NCI-H1930 (cell line): ENCODE measurements at places on chromosomes 4 and X.

DNA sequence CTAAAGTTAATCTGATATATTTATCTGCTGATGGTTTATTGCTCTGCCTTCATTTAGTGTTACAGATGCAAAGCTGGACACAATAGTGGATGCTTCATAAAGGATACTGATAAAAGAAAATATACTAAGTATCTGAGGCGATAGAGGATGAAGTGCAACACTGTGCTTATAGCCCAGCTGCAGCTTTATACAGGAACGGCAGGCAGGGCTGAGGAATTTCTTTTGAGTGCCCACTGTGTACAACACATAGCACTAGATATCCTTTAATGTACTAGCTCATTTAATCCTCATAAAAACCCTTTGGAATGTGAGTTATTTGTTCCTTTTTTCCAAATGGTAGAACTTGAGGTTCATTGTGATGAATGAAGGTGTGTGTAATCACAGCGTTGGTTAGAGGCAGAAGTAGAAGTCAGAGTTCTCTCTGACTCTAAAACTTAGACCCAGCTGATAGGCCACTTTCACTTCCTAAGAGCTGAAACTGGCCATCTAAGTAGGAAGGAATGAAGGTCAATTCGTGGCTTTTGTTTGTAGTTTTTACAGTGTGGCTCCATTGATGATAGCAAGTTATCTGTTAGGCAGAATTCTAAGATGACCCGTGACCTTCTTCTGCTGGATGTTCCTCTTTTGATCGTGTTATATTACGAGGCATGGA is 138.0 kb downstream of the VEGFC start:
- no peak for DNase-seq

DNA sequence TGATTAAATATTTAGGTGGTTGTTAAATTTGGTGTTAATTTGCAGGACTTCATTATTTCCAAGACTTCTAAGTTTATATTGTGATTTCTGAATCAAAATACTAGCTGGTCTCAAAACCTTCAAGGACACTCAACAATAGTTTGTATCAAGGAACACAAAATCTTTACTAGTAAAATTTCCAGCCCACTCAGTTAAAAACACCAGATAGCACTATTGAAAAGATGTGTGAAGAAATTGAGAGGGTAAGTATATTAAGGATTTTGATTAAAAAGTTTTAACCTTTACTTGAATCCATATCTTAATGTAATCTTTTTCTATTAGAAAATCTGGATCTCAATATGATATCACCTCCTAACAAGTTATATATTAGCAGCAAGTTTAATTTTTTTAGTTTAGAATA is 89.3 kb upstream of the UGT8 start:
- DNase-seq: no peak

DNA sequence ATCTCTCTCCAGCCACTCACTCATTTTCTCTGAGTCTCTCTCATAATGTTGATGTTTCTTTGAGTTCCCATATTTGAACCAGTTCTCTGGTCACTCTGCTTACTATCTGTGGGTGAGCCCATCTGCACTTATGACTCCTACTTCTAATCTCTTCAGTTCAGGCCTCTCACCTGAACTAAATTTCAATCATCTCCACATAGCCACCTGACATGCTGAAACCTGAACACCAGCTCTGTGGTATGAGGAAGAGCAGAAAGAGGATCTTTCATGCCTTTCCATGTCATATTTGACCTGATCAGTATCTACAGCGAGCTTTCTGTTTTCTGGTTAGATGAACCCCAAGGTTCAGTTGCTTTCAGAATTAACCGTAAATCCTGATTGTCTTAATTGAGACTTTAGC is 122.2 kb upstream of the ESX1 start:
- no peak for DNase-seq

DNA sequence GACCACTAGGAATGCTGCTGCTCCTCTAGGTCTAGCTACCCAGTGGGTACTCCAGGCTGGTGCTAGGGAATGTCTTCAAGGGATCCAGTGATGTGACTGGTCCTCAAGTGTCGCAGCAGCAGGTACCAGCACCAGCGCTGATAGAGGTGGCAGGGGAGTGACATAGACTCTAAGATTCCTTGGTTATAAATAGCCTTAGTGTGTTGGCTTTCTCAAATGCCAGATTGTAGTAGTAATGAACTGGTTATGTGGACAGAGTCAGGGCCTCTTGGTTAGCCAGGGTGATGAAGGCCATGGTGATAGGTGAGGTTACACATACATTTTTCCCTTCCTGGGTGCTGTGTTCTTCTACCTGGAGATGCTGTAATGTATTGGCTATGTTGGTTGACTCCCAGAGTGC is 38.3 kb downstream of the DCLK2 start:
- no peak for DNase-seq

DNA sequence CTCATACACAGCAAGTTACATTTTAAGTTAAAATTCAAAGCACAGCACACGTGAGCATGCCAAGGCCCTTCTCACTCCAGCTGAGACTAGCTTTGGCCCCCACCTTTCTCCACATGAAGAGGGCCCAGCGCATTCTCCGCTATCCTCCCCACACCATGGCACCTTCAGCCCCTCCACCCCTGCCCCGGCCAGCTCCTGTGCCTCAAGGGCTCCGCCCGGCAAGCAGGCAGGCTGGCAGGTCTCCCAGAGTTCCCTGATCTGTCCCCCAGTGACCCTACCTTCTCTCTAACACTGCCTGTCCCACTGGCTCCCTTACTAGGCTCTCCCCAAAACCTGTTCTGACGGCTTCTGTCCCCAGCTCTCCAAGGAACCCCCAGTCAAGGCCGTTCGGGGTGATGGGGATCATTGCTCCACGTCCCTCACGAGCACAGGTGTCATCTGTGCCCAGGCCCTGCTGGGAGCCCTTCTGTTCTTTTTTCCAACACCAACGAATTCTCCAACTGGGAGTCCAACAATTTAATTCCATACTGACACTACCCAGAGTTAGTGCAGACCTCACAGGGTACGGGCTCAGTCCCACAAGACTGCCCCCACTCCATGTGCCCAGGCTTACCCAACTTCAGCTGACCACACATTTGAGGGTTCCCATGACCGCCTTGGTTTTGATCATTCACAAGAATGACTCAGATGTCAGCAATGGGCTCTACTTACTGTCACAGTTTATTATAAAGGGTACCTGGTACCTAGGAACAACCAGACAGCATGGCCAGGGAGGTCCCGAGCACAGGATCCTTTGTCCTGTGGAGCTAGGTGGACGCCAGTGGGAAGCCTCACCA is 4.2 kb downstream of the LETM1 start:
- DNase-seq: no peak

DNA sequence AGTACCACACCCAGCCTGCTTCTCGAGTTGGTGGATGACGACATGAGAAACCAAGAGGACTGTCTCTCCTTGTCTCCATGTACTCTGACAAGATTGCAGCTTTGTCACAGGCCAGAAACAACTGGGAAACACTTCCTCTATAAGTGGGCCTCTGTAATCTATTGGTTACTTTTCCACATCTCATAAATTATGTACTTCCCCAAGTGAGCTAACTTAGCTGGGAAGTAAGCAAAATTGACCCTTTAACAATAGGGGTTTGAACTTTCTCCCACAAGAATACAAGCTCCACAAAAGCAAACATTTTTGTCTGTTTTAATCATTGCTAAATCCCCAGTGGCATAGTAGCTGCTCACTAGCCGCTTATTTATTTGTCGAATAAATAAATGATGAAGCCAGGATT is 14.1 kb upstream of the USO1 start:
- DNase-seq: no peak

- DNase-seq: no peak
Measured at GRCh38 chr4:123577225-123577906, 180.8 kb downstream of the SPRY1 start.

GRCh38 chrX:123324625-123325024 is 140.5 kb downstream of the GRIA3 start:
- DNase-seq: no peak
